ENCODE measurements at places on chromosomes 7 and 10.

DNA sequence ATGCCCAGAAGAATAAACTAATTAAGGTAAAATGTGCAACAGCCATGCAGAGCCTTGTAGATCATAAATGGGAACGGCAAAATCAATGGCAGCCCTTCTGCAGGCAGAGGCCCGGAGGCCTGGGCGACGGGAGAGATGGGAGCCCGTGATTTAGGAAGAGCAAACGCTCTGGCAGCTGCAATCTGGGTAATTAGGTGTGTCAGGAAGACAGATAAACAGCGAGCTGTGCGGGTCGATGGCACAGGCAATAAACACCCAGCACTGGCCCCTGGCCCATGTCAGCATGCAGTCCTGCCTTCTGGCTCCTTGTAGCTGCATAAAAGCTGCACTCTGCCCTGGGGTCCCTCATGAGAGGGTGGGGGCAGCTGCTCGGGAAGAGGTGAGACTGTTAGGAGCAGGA is 78.0 kb downstream of the GOLGA7B start:
- DNase-seq: peak; percentile 42

- DNase-seq: no peak
Measured at GRCh38 chr10:8829592-8829991, 775.1 kb downstream of the GATA3 start.

DNA sequence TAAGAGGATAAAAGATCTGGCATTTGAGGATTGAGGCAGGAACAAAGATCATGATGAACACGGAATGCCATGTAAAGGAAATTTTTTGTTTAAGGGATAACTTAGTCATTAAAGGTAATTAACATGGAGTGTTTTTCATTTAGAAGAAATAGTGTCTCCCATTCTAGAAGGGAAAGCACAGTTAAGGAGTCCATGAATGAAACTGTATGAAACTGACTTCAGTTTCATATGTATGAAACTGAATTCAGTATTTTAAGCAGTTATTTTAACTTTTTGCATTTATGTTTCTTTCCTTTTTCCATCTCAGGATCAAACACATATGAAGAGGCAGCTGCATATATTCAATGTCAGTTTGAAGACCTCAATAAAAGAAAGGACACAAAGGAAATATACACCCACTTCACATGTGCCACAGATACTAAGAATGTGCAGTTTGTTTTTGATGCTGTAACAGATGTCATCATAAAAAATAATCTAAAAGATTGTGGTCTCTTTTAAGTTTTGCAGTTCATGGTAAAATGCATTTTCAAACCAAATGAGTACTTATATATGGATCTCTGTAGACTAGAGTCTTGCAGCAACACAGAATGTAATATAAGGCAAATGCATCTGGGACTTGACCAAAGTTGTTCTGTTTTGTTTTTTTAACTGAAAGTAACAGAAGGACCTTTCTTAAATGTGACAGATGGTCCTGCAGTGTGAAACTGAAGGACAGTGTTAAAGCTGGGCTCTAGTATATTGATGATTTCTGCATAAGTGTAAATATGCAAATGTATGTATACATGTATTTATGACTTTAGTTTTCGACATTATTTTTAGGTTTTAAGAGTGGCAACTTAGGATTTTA is 82.6 kb downstream of the GNAI1 start:
- no peak for DNase-seq

- peak; percentile 12 for DNase-seq
Measured at GRCh38 chr10:30433306-30433729, 666 bp upstream of the MAP3K8 start.

GRCh38 chr10:30027057-30028005 is 32.1 kb downstream of the JCAD start:
- DNase-seq: no peak

- peak; percentile 6 for DNase-seq
Measured at GRCh38 chr10:112265745-112266144, 17.5 kb upstream of the TECTB start.

GRCh38 chr7:29843093-29843492 is 36.8 kb downstream of the WIPF3 start:
- peak; percentile 75 for DNase-seq

DNA sequence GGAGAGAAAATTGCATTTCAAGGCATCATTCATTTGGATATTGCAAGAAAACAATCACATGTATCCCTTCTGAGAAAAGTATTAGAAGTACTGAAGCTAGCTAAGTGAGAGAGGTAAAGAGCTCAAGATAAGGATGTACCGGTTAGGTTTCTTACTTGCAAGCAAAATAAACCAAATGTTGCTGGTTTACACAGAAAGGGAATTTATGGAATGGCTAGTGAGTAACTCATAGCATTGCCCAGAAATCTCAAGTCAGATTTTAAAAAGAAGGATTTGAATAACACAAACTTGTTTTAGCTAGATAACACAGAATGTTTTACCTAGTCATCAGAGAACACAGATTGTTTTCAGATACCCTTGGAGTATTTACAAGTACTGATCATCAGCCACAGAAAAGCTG is 30.6 kb downstream of the KLHL7 start:
- DNase-seq: no peak

DNA sequence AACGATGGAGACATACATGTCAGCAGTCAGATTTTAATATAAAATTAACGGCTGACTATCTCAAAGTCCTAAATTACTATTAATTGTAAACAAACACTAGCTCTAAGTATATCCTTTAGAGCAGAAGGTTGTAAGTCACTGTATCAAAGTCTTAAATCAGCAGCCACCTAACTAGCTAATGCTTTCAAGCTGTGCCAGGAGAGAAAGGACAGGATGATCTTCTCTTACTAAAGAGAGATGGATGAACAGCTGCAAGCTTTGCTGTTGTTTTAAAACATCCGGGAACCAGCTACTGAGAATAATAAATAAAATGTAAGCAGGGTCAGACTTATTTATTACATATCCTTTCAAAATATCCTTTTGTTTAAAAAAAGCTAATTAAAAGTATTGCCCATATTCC is 24.0 kb upstream of the ABLIM1 start:
- DNase-seq: no peak

- no peak for DNase-seq
Measured at GRCh38 chr10:75940742-75941141, 509.3 kb downstream of the LRMDA start.

GRCh38 chr10:3969876-3970666 is 185.1 kb upstream of the KLF6 start:
- no peak for DNase-seq

- no peak for DNase-seq
Measured at GRCh38 chr10:89263531-89263930, 12.0 kb upstream of the LIPA start.

- DNase-seq: no peak
Measured at GRCh38 chr10:7162331-7162730, 248.5 kb downstream of the SFMBT2 start.

DNA sequence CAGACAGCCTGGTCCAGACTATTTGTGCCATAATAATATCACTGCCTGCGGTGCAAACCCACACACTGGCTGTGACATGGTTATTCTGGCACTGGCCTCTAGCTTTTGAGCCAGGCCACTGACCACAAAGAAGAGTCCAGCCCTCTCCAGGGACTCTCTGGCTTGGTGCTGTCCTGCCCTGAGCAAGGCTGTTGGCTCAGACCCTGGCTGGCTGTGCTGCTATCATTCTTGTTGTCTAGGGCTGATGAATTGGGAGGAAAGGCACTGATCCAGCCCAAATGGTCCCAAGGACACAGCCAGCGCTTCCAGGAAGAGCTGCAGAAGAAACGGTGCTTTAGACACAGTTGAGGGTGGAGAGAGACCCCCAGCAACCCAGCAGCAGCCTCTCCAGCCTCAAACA is 80.8 kb downstream of the TMEM130 start:
- no peak for DNase-seq

- DNase-seq: no peak
Measured at GRCh38 chr7:44057849-44058758, 7.3 kb downstream of the PGAM2 start.

- no peak for DNase-seq
Measured at GRCh38 chr7:147804032-147804431, 786.5 kb upstream of the C7orf33 start.

- DNase-seq: peak; percentile 40
Measured at GRCh38 chr10:34231441-34232180, 583.5 kb downstream of the PARD3 start.

- no peak for DNase-seq
Measured at GRCh38 chr10:58764087-58764747, 251.5 kb downstream of the BICC1 start.

- DNase-seq: no peak
Measured at GRCh38 chr10:82914655-82915136, 1039.7 kb downstream of the NRG3 start.

DNA sequence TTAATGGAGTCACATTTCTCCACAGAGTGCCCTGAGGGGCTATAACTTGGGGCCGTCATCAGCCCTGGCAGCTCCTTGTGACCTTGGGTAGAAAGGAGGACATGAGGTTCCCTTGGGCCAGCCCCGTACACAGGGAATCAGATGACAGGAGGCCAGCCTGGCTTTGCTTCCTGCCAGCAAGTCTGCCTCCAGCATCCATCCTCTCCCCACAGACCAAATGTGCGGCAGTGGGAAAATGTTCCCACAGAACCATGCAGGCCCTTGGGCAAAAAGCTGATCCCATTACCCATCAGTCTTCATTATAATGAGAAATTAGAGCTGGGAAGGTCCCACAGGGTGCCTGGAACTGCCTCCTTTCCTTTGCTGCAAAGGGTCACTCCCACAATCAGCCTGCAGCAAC is 908.3 kb downstream of the GRID1 start:
- no peak for DNase-seq

GRCh38 chr10:78604286-78604685 is 464.5 kb upstream of the ZMIZ1 start:
- DNase-seq: no peak

DNA sequence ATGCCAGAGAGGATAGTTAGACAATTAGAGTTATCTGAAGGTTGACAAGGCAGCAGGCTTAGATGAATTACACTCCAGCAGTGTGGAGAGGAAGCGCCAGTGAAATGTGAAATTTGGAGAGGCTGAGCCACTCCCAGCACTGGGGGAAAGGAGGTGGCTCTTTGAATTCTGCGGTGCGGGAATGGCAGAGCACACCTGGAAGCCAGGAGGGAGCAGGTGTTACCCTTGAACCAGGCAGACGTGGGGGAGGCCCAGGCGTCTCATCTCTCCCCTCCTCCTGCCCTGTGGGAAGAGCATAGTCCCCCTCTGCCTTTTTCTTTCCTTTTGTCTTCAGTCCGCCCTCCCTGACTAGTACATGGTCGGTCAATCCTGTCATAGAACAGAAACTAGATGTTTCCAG is 203.1 kb downstream of the DPP6 start:
- peak; percentile 59 for DNase-seq

- DNase-seq: no peak
Measured at GRCh38 chr10:111593578-111593977, 516.7 kb downstream of the ADRA2A start.

- peak; percentile 58 for DNase-seq
Measured at GRCh38 chr10:70115948-70116682, 16.5 kb downstream of the AIFM2 start.

GRCh38 chr7:26005683-26006410 is 146.2 kb upstream of the NFE2L3 start:
- peak; percentile 38 for DNase-seq

- DNase-seq: no peak
Measured at GRCh38 chr7:138195151-138195571, 118.9 kb downstream of the AKR1D1 start.

DNA sequence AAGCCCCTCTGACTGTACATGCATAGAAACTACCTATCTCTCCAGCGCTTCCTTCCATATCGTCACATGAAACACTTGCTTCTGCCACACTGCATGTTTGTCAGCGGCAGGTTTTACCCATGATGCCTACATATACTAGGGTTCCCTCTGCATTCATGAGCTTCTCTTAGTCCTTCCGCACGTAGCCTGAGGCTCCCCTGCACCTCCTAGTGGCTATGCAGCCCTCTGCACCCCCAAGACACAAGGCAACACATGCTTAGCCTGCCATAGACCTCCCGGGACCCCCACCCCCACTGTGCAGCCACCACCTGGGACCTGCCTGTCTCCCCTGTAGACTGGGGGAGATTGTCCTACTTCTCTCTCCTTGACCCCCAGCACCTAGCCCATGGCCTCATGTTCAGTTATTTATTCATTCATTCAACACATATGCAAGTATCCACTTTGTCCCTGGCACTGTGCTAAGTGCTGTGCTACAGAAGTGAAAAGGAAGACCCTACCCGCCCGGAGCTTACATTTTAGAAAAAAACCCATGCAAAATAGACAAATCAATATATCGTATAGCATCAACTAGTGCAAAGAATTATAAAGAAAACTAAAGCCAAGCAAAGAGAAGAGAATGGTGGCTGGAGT is 23.5 kb downstream of the TMEM273 start:
- peak; percentile 52 for DNase-seq

GRCh38 chr7:150410680-150411346 is 31.7 kb downstream of the ZNF775 start:
- DNase-seq: no peak

GRCh38 chr7:85039196-85039923 is 147.5 kb downstream of the SEMA3D start:
- no peak for DNase-seq

DNA sequence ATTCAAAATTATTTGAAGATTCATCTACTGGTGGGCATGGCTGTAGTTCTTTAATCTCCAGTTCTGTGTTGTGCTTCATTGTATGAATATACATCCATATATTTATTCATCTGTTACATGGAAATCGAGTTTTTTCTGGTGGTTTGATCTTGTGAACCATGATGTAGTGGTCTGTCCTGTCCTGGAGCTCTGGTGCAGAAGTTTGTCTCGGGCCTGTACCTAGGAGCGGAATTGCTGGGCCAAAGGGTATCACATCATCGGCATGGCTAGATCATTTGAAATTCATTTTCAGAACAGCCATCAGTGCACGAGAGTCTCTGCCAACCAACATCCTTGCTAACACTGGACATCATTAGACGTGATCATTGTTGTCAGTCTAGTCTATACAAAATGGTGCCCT is 107.0 kb downstream of the ELFN1 start:
- DNase-seq: no peak

DNA sequence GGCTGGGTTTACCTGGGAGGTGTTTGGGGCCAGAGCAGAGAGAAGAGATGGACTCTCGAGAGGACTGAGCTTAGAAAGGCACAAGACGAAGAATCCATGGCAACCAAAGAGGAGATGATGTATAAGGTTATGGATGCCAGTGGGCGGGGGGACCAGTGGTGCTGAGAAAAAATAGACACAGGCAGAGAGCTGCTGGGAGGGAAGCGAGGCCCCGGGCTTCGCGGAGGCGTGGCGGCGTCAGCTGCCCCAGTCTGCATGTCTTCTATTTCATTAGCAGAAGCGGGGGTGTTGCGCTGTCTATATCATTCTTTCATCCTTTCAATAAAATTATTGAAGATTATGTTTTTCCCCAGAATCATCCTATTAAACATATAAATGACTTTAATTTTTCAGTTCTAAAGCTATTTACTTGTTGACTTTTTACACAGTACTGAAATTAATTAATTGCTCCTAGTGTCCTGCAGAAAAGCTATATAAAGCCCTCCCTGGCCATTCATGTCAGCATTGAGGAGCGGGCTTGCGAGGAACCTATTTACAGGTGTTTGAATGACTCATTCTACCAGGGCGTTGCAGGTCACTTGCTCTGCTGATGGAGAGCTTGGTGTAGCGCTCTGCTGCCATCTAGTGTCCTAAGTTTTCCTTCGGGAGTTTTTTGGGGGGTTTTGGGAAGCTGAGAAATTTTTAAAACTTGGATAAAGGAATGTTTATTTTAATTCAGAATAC is 42.9 kb upstream of the BHLHA15 start:
- peak; percentile 87 for DNase-seq

- no peak for DNase-seq
Measured at GRCh38 chr10:62057850-62058249, 156.4 kb downstream of the ARID5B start.

GRCh38 chr10:11322698-11323097 is 288.8 kb downstream of the USP6NL start:
- DNase-seq: no peak

Data from NCI-H146 (cell line).